ENCODE measurements at places on chromosomes 11 and 22.

DNA sequence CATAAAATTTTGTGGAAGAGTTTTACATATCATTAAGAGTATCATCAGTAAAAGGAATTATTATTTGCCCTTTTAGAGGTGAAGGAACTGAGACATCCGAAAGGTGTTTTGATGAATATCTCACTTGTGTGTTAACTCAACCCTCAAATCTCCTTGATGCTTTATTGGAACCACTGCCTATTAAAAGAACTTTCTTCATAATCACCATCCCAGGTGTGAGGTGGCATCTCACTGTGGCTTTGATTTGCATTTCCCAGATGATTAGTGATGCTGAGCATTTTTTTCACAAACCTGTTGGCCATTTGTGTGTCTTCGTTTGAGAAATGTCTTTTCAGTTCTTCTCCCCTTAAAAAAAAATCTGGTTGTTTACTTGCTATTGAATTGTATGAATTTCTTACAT is 134.0 kb upstream of the SYN3 start:
- no peak for DNase-seq

- no peak for DNase-seq
Measured at GRCh38 chr11:71252269-71252769, at the start of gene SHANK2. Gene SHANK2 (minus strand): TSS chr11:71252577. CDS start chr11:71147326, 105,251 bp downstream.

GRCh38 chr11:83087035-83087434 is 15.3 kb upstream of the RAB30 start:
- no peak for DNase-seq

DNA sequence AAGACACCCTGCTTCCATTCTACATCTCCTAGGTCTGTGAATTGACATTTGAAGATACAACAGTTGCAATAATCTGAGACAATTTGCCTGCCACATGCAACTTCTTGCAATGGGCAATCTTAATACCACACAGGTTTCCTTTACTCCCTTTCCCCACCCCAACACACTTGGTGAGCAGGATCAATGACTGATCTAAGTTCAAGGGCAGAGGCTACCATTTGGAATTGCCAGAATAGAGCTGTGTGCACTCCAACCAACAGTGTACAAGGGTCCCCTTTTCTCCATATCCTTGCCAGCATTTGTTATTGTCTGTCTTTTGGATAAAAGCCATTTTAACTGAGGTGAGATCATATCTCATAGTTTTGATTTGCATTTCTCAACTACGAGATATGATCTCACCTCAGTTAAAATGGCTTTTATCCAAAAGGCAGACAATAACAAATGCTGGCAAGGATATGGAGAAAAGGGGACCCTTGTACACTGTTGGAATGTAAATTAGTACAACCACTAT is 2.9 kb upstream of the NNMT start:
- DNase-seq, result no peak

DNA sequence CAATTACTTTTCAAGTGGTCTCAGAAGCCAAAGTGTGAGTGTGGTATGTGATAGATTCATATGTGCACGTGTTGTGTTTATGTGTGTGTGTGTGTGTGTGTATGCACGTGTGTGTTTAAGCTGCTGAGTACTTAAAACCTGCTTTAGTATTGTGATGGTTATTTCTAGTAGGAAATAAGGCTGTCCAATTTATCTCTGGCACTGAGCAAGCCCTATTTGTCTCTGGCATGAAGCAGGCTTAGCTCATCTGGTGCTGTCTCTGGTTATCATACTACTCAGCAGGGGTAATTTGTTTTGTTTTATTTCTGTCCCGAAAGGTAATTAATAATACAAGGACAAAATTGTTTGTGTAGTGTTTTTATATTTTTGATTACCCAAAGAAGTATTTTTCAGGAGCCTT is 333.7 kb downstream of the FAT3 start:
- DNase-seq, result no peak

GRCh38 chr22:32802237-32802765 is 796 bp downstream of the TIMP3 start:
- no peak for DNase-seq

GRCh38 chr22:44214187-44214586 is 33.5 kb downstream of the PARVG start:
- no peak for DNase-seq
